ENCODE measurements at places on chromosomes 4 and X. TPM values are rescaled to one million over a fixed set of nuclear protein-coding genes. Genes with fewer than 3 reads are reported as not detected.

The H2BW2 gene
- total RNA-seq = not detected

The BMX gene
- not detected for total RNA-seq

The MAGEA12 gene
- not detected for total RNA-seq

The GPAT3 gene
- total RNA-seq = 2.4 TPM

The IGBP1 gene
- 59.4 TPM for total RNA-seq

The RS1 gene
- total RNA-seq = not detected
